Mesenteric fat pad (tissue), 1 donor: ENCODE measurements at places on chromosomes 7 and 10.
A peak's percentile ranks its signal among the peaks of the same experiment; 100 is the strongest.

GRCh38 chr7:25180946-25181345, 47.3 kb downstream of the NPVF start:
- no peak for DNase-seq

GRCh38 chr10:87551326-87551725, 46.6 kb downstream of the MINPP1 start:
- DNase-seq: no peak

DNA sequence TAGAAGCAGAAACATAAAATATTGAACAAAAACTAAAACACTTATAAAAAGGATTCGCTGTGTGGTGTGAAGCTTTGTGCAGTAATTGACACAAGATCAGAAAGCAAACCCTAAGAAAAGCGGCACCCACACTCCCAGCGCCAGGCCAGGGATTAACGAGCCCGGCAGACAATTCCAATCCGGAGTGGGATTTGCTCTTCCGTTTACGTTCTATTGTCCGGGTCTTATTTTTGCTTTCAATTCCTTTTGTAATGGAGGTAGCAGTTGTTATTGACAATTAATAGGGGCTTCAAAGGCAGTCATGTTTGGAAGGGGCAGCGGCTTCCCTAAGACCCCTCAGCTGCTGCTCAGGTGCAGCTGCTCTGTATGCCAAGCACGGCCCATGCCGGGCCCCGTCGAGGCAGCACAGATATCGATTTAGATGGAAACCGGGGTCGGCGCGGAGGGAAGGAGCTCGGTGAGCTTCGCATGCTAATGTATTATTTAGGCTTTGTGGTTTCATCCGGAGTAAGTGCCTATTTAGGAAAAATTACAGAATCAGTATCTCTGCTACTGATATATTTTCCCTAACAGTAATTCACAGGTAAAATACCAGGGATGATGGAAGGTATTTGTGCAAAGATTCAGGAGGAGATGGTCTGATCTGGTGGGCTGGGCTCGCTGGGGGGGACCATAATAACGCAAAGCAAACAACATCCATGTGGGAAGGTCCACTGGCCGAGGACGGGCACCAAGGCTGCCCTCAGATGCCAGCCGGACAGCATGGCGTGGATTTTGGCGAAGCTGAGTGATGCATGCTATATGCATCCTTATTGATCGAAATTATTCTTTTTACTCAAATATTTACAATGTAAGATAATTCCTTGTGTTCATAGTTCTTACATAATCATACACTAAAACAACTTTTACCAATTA, 561.7 kb downstream of the PTPRN2 start:
- DNase-seq: peak; percentile 75

DNA sequence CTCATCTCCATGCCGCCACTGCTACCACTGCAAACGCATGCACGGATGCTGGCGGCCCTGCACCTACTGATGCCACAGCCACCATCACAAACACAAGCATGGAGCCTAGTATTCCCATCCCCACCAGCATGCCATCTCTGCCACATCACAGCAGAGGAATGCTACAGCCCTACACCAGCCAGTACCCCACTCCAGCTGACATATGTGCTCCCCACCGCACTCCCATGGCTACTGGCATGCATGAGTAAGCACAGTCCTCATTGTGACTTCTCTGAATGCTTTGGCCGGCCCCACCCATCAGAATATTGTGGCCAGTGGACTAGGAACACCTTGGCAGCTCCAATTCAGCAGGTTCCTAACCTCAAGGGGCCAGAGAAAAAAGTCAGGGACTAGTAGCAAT, 705.5 kb downstream of the POM121L12 start:
- no peak for DNase-seq

DNA sequence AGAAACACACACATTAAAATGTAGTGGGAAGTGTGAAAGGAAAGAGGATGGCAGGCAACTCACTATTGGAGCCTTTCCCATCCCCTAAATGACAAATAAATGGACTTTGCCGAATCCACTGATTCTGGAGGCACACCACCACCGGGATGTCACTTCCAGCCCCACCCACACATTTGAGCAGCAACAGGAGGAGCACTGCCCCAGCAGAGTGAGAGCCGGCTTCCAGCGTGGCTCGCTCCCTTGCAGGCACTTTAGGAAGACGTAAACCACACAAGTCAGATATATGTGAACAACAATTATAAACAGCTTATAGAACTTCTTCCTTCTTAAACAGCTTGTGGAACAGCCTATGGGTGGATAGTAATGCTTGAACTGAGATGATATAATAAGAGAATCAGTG, 191.0 kb downstream of the DGKI start:
- DNase-seq: no peak

GRCh38 chr7:158252081-158252836, 335.4 kb downstream of the PTPRN2 start:
- DNase-seq: peak; percentile 79

- DNase-seq: no peak
Observed at GRCh38 chr7:30412782-30413504, 65.6 kb downstream of the NOD1 start.

DNA sequence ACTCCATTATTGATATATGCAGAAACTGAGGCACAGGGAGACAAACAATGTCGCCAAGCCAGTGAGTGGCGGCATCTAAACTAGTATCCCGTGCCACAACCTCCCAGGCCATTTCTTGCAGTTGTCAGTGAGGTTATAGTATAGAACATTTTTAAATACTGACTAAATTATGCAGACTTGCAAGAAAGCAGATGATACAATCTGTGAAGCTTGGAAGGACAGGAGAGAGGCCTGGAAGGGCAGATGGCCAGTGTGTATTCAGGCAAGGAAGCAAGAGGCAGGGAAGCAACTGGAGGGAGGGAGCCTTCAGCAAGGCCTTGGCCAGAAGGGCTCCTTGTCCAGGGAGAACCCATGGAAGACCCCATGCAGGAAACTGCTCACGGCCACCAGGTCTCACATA, 110.3 kb upstream of the APBB1IP start:
- no peak for DNase-seq
